ENCODE measurements at places on chromosomes 3 and 15. TPM values are rescaled to one million over a fixed set of nuclear protein-coding genes. Genes with fewer than 3 reads are reported as not detected.

GRCh38 chr3:57151021-57151449, 14.1 kb downstream of the IL17RD start:
- no peak for DNase-seq

- DNase-seq: no peak
Measured at GRCh38 chr3:44981751-44982150, 5.7 kb downstream of the EXOSC7 start.

DNA sequence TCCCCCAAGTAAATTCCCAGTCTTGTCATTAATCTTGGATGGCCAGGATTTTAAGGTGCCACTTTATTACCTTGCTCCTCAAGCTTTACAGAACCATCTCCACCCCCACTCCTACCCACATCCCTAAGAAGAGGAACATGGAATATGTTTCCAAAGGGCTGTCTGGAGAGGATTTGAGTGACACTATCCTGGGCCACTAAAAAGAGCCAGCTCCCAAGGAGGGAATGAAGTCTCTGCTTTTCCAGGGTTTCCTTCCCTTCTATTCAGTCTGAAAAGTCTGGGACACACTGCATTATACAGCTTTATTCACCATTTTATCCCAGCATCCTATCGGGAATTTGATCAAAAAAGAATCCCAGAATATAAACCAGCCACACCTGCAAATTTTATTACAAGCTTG, 35.6 kb upstream of the MECOM start:
- DNase-seq: no peak

- DNase-seq: no peak
Measured at GRCh38 chr15:36807134-36807764, 227.8 kb downstream of the CDIN1 start.

GRCh38 chr3:136621628-136622027, 130.6 kb downstream of the STAG1 start:
- no peak for DNase-seq

DNA sequence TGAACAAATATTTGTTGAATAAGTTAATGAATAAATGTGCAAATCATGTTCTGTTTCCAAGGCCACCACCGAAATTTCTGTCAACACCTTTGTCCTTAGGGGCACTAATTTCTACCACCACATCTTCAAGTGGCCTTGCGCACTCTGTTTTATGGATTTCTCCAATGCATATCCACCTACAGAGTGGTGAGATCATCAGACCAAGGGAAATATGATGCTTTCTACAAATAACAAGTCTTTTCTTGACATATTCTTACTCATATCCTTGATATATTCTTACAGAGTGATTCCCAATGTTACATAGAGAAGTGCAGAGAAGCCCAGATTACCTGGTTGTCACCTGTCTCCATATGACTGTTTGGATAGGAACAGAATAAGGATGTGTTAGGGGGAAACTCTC, 36.1 kb upstream of the TMCO5A start:
- DNase-seq: no peak

DNA sequence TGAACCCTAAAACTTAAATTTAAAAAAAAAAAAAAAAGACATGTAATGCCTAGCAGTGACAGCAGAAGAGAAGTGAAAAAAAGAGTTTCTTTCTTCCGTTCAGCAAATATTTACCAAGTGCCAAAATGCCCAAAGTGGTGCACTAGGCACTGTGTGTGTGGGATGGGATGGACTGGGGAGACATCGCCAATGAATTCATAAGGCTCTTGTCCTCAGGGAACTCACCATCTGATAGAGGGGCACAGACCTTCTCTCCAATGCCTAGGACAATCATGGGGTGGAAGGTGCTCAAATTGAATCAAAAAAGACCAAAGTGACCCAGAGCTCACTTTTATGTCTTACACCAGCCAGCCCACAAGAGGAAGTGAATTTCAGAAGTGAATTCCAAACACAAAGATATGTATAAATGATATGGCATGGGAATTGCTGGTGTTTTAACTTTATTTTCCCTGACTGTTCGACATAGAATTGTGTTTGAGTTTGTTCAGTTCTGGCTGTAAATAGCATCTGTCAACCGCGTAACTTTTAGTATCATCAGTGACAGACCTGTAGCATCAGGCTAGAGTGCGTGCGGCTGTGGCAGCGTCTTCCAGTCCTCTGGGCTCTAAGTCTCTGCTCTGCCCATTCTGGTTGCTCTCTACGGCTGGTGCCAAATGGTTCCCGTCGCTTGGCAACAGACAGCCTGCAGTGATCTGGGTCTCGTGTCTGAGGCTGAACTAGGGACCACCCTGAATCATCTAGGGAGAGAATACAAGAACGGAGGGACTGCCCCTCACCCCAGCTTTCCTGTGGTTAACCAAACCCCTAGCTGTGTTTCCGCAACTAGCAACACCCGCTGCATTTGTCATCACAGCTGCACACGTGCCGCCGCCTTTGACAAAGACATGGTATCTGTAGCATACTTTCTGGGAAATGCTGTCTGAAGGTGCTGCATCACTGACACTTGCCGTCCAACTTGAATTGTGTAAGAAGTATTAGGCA, 154.0 kb upstream of the THBS1 start:
- no peak for DNase-seq

GRCh38 chr3:133535971-133536881, 37.3 kb upstream of the CDV3 start:
- no peak for DNase-seq

PCOLCE2 gene
- total RNA-seq: 255 TPM

TMOD3 gene
- total RNA-seq: 40.9 TPM
